Mesenteric fat pad (tissue), 1 donor: ENCODE measurements at places on chromosomes 7 and 10. TPM values are rescaled to one million over a fixed set of nuclear protein-coding genes. Genes with fewer than 3 reads are reported as not detected.

DNA sequence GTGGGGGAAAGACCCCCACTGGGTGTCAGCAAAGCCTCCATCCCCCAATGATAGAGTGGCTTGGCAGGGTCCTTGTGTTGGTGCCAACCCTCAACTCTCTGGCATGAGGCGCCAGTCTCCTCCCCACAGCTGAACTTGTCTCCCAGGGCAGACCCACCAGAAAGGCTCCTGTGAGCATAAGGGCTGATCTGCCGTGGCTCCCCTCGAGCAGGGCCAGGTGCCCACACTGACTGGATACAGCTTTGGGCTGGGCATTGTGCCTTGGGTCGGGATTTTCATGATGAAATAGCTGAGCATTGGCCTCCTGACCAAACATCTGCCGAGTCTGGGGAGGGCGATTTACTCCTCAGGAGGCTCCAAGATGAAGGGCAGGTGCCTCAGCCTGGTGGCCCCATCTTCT, 68.1 kb upstream of the NPTX2 start:
- no peak for DNase-seq

GRCh38 chr7:80392229-80393169, 119.4 kb downstream of the GNAT3 start:
- DNase-seq: no peak

- no peak for DNase-seq
These were observed 20.3 kb upstream of the IGF2BP3 start for GRCh38 chr7:23490357-23491135.

- no peak for DNase-seq
These were observed 114.1 kb upstream of the NRP1 start for GRCh38 chr10:33448421-33449140.

- no peak for DNase-seq
These were observed 59.2 kb downstream of the PWWP2B start for GRCh38 chr10:132455986-132456847.

DNA sequence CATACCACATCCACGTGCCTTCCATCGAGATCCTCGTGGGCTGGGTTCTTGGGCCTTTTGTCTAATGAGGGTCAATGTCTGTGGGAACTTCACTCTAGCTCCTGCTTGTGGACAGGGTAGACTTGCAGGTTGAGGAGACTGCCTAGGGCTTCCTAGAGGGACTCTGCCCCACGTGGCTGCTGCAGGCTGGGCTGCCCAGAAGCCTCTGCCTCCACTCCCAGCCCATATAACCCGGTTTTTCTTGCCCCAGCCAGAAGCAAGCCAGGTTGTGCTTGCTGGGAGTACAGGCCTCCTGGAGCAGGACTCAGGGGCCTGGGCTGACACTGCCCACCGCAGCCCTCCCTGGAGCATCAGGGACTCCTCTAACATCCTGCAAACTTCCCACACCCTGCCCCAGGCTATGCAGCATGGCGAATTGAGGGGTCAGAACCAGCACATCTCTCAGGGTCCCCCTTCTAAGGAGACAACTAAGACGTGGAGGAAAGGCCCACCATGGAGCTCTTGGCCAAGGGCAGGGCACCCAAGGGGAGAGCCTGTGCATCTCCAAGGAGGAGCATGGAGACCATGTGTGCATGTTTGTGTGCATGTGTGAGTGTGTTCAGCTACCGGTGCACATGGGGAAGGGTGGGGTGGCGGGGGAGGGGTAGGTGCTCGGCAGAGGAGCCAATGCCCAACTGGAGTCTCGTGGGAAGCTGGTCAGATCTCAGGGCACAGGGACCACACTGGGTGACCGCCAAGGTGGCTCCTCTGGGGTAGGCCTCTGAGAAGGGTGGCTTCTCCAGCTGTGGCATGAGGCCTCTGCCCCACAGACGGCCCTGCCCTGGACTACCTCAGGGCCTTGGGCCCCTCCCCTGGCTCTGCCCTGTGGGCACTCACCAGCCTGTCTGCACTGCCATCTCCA, 62.6 kb downstream of the RASGEF1A start:
- no peak for DNase-seq

- no peak for DNase-seq
These were observed 4.8 kb upstream of the CYP3A43 start for GRCh38 chr7:99822731-99823718.

Gene BTBD16
- not detected for total RNA-seq

DNA sequence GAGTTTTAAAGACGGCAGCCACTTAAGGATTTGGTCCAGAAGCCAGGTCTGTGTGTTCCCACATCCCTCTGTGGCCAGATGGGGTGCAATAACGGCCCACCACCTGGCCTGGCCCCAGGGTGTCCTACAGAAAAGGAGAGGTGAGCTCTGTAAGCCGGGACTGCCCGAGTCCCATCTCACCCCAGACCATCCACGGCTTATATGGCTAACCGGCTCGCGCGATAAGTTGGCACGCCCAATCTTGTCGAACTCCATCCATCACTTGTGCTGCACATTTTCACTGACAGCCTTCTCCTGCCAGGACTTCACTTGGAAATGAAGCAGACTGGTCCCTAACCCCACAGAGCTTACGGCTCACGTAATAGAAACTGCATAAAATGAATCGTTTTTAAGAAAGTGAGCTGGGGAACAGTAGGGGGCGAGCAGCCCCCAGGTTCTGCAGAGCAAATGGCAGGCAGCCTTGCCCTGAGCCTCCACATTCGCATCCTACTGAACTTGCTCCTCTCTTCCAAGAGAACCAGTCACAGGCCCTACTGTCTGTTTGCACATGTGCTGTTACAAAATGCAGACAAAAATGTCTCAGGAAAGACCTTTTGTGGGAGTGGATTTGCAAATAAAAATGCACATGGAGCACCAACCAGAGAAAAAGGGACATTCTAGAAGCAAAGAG, 98.2 kb downstream of the TNS3 start:
- no peak for DNase-seq

DNA sequence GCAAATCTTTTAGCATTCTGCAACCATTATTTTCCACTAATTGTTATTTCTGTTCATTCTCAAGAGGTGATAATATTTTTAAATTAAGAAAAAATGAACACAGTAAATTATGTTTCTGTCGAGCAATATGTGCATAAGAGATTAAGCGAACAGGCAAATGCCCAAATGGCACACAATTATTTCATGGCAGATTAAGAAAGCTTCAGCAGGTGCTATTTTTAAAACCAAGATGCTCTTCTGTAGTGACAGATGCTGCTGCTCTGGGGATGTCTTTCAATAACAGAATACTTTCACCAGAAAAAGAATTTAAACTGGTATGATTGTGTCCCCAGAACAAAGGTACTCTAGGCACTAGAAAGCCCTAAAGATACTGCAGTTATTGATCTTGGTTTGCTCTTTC, 412.7 kb upstream of the SORCS1 start:
- DNase-seq: no peak

GRCh38 chr10:70742537-70743429, 42.4 kb downstream of the TBATA start:
- DNase-seq: no peak

Gene AOAH
- total RNA-seq: 9.4 TPM

Gene PAX2
- total RNA-seq: not detected

DNA sequence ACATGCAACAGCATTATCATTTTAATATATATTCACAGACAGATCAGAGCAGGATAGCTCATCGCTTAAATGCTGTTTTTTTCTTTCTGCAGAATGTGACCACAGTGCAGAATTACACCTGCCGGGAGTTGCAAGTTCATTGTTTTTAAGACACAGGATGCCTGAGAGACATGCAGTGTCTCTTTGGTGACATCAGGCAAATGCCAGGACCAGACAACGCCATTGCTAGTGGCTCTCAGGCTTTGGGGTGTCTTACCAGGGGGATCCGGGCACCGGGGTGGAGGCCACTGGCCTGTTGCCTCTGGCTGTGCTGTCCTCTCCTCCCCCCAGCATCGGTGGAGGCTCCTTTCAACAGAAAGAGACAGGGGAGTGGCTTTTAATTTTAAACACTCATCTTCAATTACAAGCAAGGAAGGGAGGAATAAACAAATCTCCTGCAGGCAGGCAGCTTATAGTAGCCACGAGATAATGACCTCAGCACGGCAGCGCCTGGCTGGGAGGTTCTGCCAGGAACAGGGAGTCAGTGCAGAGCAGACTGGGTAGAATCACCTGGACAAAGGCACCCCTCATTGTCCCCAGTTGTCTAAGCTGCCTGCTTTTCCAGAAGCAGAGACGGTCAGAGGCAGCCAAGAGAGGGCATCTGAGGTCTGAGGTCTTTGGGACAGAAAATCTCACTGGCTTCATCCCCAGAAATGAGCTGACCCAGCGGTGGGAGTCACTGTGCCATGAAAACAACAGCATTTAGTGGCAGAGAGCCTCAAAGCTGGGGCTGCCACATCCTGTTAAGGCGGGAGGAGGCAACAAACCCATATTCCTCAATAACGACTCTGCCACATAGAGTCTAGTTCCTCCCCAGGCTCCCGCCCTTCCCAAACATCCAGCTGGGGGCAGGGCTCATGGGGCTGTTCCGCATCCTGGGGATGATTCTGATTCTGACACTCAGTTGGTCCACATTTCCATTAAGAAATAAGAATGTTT, 148.4 kb downstream of the TCERG1L start:
- DNase-seq: no peak

GRCh38 chr10:106278383-106278782, 886.1 kb downstream of the SORCS1 start:
- DNase-seq: no peak

Gene GPR22
- not detected for total RNA-seq
